Purkinje cell (primary cell): ENCODE measurements at places on chromosomes 1 and 21. TPM values are rescaled to one million over a fixed set of nuclear protein-coding genes. Genes with fewer than 3 reads are reported as not detected.

RGS7 gene
- polyA plus RNA-seq: 71.2 and 77.2 TPM in 2 replicates

CA6 gene
- not detected in 2 replicates for polyA plus RNA-seq

C1orf210 gene
- not detected in 2 replicates for polyA plus RNA-seq

DIRAS3 gene
- 0.60 TPM in 1 of 2 replicates, not detected in the other for polyA plus RNA-seq

KRTAP12-2 gene
- polyA plus RNA-seq: not detected in 2 replicates

CHRM3 gene
- 9.5 TPM in 1 of 2 replicates, not detected in the other for polyA plus RNA-seq

NLRP3 gene
- polyA plus RNA-seq: 6.0 and 12.5 TPM in 2 replicates
